ENCODE measurements at places on chromosomes 2 and 18.

- no peak for DNase-seq
Observed at GRCh38 chr2:197613509-197613987, 61.8 kb downstream of the RFTN2 start.

GRCh38 chr2:181430406-181431118, 26.6 kb upstream of the ITGA4 start:
- no peak for DNase-seq

- no peak for DNase-seq
Observed at GRCh38 chr2:162021516-162022058, 52.4 kb downstream of the DPP4 start.

GRCh38 chr2:156023229-156023869, 309.2 kb downstream of the NR4A2 start:
- DNase-seq: no peak

- no peak for DNase-seq
Observed at GRCh38 chr18:73545472-73545871, 602.2 kb downstream of the FBXO15 start.

GRCh38 chr2:211344289-211344688, 787.9 kb downstream of the CPS1 start:
- DNase-seq: no peak

DNA sequence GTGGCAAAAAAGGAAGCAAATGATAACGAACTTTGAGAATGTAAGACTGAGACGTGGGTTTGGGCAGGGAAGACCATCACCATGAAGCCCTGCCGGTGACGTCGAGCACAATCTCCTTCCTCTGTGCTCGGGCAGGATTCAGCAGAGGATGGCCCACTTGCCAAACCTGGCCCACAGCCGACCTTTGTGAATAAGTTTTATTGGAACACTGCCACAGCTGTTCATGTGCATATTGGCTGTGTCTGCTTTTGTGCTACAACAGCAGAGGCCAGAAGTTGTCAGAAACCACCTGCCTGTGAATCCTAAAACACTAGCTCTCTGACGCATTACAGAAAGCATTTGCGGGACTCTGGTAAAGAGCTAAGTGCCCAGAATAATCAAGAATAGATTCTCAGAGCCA, 223.9 kb downstream of the MYT1L start:
- no peak for DNase-seq

GRCh38 chr2:33436083-33436482, 40.4 kb upstream of the RASGRP3 start:
- no peak for DNase-seq
